Ascending aorta (tissue), 2 donors: ENCODE measurements at places on chromosomes 13 and 19. TPM values are rescaled to one million over a fixed set of nuclear protein-coding genes. Genes with fewer than 3 reads are reported as not detected.
A peak's percentile ranks its signal among the peaks of the same experiment; 100 is the strongest.

Gene POSTN
- total RNA-seq, result 149 TPM

DNA sequence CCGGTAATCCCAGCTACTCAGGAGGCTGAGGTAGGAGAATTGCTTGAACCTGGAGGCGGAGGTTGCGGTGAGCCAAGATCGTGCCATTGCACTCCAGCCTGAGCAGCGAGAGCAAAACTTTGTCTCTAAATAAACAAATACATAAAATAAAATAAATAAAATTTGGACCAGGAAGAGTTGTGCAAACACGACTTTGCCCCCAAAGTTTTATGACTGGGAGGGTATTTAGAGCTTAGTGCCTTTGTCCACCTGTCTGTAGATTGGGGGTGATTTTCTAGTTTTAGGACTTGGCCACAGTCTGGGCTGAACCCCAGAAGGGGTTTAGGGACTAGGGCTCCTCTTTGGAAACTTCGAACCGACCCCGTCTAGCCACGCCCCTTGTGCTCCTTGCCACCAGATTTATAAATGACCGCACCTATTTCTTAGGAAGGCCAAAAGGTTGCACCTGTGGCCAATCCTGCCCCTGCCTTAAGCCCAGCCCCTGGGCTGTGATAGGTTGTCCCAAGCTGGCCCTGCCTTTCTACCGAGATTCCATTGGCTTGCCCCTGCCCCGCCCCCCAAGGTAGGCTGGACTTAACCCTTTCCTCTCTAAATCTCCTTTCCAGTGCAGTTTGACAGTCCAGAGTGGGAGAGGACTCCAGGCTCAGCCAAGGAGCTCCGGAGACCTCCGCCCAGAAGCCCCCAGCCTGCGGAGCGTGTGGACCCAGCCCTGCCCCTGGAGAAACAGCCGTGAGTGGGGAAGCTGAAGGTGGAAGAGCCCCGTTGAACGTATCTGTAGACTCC lies 5.3 kb downstream of the SHD start:
- no peak overlapping the region for H3K4me3 ChIP-seq
- peaks cover 2% of the 10 kb centered on the region for H3K4me1 ChIP-seq
- H3K27me3 ChIP-seq, result peaks cover 11% of the 10 kb centered on the region

DNA sequence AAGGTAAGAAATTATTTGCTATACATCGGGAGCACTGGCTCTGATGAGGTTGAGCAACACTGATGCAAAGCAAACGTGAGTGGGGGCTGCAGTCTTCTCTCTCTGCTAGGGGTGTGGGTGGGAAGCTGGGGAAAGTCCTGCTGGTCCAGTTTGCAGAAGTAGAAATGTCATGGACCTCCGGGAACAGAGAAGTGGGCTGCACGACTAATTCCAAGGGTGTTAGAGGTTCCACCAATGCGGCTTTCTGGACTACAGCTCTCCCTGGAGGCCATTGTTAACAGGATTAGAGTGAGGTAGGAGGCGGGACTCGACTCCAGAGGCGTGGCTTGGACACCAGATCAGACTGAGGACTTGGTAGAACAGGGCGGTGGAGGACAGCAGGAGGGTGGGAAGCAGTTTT lies 5.7 kb upstream of the FBXO27 start:
- no peaks in the 10 kb centered on the region for H3K27me3 ChIP-seq
- H3K27ac ChIP-seq, result no peak overlapping the region
- H3K36me3 ChIP-seq, result no peaks in the 10 kb centered on the region
- no peak for DNase-seq
- H3K4me3 ChIP-seq, result no peak overlapping the region

DNA sequence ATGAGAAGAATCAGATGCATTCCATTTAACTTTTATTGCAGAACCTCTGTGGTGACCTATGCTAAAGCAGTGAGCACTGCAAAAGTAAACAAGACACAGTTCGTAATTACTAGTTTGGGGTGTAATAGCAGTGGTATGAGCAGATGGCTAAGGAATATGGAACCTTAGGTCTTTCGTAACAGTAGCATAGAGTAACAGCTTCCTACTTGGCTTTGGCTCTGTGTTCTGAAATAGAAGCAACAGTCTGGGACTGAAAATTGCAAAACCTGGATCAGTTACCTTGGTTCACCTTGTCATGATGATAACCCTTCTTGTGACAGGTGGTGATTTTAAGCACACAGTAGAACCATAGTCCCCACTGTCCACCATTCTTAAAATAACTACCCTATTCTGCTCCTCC lies 303.4 kb downstream of the GPC6 start:
- H3K4me1 ChIP-seq, result no peaks in the 10 kb centered on the region
- no peak overlapping the region for H3K4me3 ChIP-seq
- DNase-seq, result no peak
- H3K27me3 ChIP-seq, result no peaks in the 10 kb centered on the region
- no peak overlapping the region for H3K27ac ChIP-seq

- H3K36me3 ChIP-seq, result peaks cover 13% of the 10 kb centered on the region
- no peaks in the 10 kb centered on the region for H3K27me3 ChIP-seq
- no peak overlapping the region for H3K4me3 ChIP-seq
These were observed 6.7 kb downstream of the SPPL2B start for GRCh38 chr19:2334986-2335846.

- no peaks in the 10 kb centered on the region for H3K27me3 ChIP-seq
- DNase-seq, result no peak
- H3K4me1 ChIP-seq, result no peaks in the 10 kb centered on the region
- H3K4me3 ChIP-seq, result peak overlapping the region; percentile 76
- no peaks in the 10 kb centered on the region for H3K36me3 ChIP-seq
These were observed 192.1 kb downstream of the KATNAL1 start for GRCh38 chr13:30115257-30115600.

GRCh38 chr13:29502391-29503008 lies 93.0 kb downstream of the SLC7A1 start:
- no peaks in the 10 kb centered on the region for H3K27me3 ChIP-seq
- no peaks in the 10 kb centered on the region for H3K4me1 ChIP-seq
- H3K27ac ChIP-seq, result no peak overlapping the region
- no peak overlapping the region for H3K4me3 ChIP-seq
- DNase-seq, result no peak

Gene EEF2
- total RNA-seq, result 1,544 TPM

GRCh38 chr13:106109391-106109791 lies 426.1 kb downstream of the EFNB2 start:
- no peak overlapping the region for H3K27ac ChIP-seq
- H3K4me1 ChIP-seq, result no peaks in the 10 kb centered on the region
- H3K4me3 ChIP-seq, result no peak overlapping the region

- no peak overlapping the region for H3K4me3 ChIP-seq
- H3K36me3 ChIP-seq, result no peaks in the 10 kb centered on the region
- no peak for DNase-seq
- H3K27me3 ChIP-seq, result no peaks in the 10 kb centered on the region
- H3K27ac ChIP-seq, result no peak overlapping the region
These were observed 165.8 kb downstream of the DIAPH3 start for GRCh38 chr13:59997976-59998375.

Gene PSG6
- total RNA-seq, result not detected

Gene ZNF430
- 5.3 TPM for total RNA-seq

DNA sequence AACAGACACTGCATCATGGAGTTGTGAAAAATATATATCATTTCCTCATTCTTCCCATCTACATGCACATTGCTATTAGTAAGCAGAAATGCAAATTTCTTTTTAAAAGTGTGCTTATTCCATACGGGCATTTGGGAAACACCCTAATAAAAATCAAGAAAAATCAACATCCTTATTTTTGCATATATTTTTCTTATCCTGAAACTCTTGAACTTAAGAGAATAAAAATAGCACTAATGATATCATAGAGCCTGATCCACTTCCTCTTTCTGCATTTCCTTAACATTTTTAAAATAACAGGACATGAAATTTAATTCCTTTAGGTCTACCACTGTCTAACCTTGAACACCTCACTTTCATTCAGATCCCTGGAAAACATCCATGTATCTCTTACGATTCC lies 123.3 kb downstream of the VWA8 start:
- H3K27me3 ChIP-seq, result no peaks in the 10 kb centered on the region
- no peaks in the 10 kb centered on the region for H3K36me3 ChIP-seq
- H3K27ac ChIP-seq, result no peak overlapping the region
- H3K4me3 ChIP-seq, result no peak overlapping the region
- no peak for DNase-seq

DNA sequence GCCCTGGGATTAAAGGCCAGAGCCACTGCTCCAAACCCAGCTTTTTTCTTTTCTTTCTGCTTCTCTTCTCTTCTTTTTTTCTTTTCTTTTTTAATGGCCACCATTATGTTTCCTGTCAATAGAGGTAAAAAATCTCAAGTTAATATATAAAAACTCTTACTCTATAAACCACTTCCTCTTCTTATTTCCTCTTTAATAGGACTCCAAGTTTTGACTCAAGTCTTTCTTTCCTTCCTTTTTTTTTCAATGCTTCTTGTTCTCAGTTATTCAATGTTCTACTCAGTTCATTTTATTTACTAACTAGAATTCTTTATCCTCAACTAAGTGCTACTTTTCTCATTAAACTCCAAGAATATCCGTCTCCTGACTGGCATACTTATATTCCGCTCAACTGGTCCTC lies 27.1 kb upstream of the MYCBP2 start:
- no peaks in the 10 kb centered on the region for H3K4me1 ChIP-seq
- no peaks in the 10 kb centered on the region for H3K36me3 ChIP-seq
- no peaks in the 10 kb centered on the region for H3K27me3 ChIP-seq
- DNase-seq, result no peak
- no peak overlapping the region for H3K27ac ChIP-seq

Gene MYPOP
- total RNA-seq, result 1.6 TPM

Gene SIGLEC12
- not detected for total RNA-seq

Gene MISP3
- total RNA-seq, result 6.0 TPM

DNA sequence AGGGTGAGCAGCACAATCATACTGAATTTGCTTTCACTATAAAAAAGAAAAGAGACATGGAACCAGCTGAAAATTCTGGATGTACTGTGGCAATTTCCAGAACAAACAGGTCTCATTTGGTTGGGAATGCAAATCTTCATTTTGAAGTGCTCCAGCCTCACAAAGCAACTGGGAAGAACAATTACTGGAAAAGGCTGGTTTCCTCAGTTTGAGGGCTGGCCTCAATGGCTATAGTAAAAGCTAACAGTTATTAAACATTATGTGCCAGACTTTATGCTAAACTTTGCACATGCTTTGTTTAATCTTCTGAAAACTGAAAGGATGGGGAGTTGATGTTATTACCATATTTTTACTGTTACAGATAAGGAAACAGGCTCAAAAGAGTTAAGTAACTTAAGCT lies 3.0 kb downstream of the OBI1 start:
- H3K27me3 ChIP-seq, result no peaks in the 10 kb centered on the region
- DNase-seq, result no peak
- no peaks in the 10 kb centered on the region for H3K36me3 ChIP-seq
- no peak overlapping the region for H3K4me3 ChIP-seq
- H3K4me1 ChIP-seq, result peaks cover 12% of the 10 kb centered on the region

GRCh38 chr13:112839356-112840105 lies 129.5 kb upstream of the MCF2L start:
- H3K27ac ChIP-seq, result no peak overlapping the region
- peaks cover 14% of the 10 kb centered on the region for H3K36me3 ChIP-seq
- H3K4me1 ChIP-seq, result peaks cover 3% of the 10 kb centered on the region
- no peak overlapping the region for H3K4me3 ChIP-seq

GRCh38 chr13:52009946-52010345 lies 1.3 kb downstream of the ATP7B start:
- H3K4me1 ChIP-seq, result peaks cover 9% of the 10 kb centered on the region
- H3K27ac ChIP-seq, result no peak overlapping the region
- no peak for DNase-seq
- no peaks in the 10 kb centered on the region for H3K36me3 ChIP-seq
- H3K4me3 ChIP-seq, result no peak overlapping the region
- H3K27me3 ChIP-seq, result no peaks in the 10 kb centered on the region

Gene ZNF805
- 22.8 TPM for total RNA-seq

Gene COX7A1
- total RNA-seq, result 51.2 TPM

DNA sequence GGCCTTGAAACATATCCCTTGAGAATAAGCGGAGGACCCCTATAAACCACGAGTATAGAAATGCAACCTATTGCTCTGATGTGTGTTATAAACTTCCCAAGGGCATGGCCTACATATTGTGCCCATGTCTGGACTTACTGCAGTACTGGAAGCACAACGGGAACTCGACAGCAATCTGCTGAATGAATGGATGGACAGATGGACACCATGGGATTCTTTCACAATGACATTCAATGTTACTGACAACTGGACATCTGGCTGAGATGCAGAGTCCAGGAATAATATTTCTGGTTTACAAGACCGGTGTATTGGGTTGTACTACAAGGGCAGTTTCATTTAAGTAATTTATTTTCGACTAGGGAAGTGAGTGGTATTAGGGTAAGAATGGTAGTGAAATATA lies 123.7 kb downstream of the MIPEP start:
- no peak for DNase-seq
- H3K36me3 ChIP-seq, result no peaks in the 10 kb centered on the region
- no peaks in the 10 kb centered on the region for H3K27me3 ChIP-seq
- H3K4me1 ChIP-seq, result no peaks in the 10 kb centered on the region
- no peak overlapping the region for H3K4me3 ChIP-seq
- no peak overlapping the region for H3K27ac ChIP-seq

DNA sequence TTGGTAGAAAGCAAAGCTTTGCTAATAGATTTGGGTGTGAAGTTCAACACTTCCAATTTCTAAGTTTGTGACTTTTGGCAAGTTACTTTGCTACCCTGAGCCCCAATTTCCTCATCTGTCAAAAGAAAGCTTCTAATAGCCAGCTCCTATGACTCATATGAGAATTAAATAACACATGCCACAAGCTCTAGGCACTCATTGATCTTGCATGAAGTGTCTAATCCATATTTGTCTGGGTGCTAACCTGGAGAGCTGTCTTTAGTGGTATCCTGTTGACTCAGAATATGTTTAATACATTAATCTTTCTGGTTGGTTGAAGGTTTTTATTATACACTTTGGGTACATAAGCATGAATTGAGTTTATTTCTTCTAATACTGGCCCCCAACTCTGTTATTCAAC lies 188.8 kb downstream of the POSTN start:
- H3K36me3 ChIP-seq, result no peaks in the 10 kb centered on the region
- no peaks in the 10 kb centered on the region for H3K4me1 ChIP-seq
- no peaks in the 10 kb centered on the region for H3K27me3 ChIP-seq
- no peak overlapping the region for H3K27ac ChIP-seq
- H3K4me3 ChIP-seq, result no peak overlapping the region

Gene NKPD1
- not detected for total RNA-seq

- H3K36me3 ChIP-seq, result no peaks in the 10 kb centered on the region
- no peak for DNase-seq
- H3K27me3 ChIP-seq, result no peaks in the 10 kb centered on the region
- H3K4me1 ChIP-seq, result no peaks in the 10 kb centered on the region
- no peak overlapping the region for H3K27ac ChIP-seq
These were observed 15.0 kb downstream of the CLEC4M start for GRCh38 chr19:7778081-7778480.

- peaks cover 41% of the 10 kb centered on the region for H3K4me1 ChIP-seq
- H3K27ac ChIP-seq, result no peak overlapping the region
- H3K4me3 ChIP-seq, result no peak overlapping the region
These were observed 11.9 kb downstream of the LSM4 start for GRCh38 chr19:18310966-18311365.

Gene CGB1
- not detected for total RNA-seq

GRCh38 chr19:15466851-15467733 lies 2.7 kb upstream of the RASAL3 start:
- no peak overlapping the region for H3K4me3 ChIP-seq
- DNase-seq, result no peak
- H3K27ac ChIP-seq, result no peak overlapping the region
- H3K36me3 ChIP-seq, result no peaks in the 10 kb centered on the region
- H3K4me1 ChIP-seq, result no peaks in the 10 kb centered on the region
- H3K27me3 ChIP-seq, result peaks cover 17% of the 10 kb centered on the region

Gene BLOC1S3
- 0.32 TPM for total RNA-seq
